ENCODE measurements at places on chromosomes 7 and 10. TPM values are rescaled to one million over a fixed set of nuclear protein-coding genes. Genes with fewer than 3 reads are reported as not detected.

DNA sequence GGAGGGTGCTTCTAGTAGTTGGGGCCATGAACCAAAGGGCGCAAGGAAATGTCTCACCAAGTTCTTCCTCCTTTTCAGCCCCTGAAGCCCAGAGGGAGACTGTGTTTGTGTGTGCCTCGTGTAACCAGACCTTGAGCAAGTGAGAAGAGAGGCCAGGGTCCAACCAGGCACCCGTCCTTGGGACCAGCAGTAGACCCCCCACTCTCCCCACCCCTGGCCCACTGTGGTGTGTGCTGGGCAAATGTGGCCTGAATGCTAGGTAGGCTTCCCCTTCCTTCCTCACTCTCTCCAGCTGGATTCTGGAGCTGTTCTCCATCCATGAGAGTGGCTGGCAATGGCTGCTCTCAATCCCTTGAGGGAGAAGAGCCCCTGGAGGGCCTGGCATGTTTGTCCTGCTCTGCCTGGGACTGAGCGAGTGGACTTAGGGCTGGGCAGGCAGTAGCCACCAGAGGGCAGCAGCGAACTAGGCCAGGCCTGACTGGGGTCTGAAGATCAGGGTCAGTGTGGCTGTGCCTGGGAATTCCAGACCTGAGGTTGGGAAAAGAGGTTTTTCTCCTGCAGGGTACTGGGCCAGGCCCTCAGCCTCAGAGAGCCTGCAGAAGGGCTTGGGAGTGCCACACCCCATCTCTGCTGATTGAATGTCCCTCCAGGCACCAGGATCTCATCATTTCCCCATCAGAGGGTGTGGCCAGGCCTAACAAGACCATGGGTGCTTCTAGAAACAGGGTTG, 12.5 kb downstream of the SFRP5 start:
- H3K4me1 ChIP-seq = no peaks in the 10 kb centered on the region
- peak; percentile 68 for DNase-seq
- no peak overlapping the region for H3K27ac ChIP-seq
- H3K36me3 ChIP-seq = peaks cover 49% of the 10 kb centered on the region
- H3K27me3 ChIP-seq = no peaks in the 10 kb centered on the region

- H3K27me3 ChIP-seq = no peaks in the 10 kb centered on the region
- no peak overlapping the region for H3K4me3 ChIP-seq
- no peak for DNase-seq
These were observed 31.2 kb downstream of the SNX8 start for GRCh38 chr7:2283074-2283473.

DNA sequence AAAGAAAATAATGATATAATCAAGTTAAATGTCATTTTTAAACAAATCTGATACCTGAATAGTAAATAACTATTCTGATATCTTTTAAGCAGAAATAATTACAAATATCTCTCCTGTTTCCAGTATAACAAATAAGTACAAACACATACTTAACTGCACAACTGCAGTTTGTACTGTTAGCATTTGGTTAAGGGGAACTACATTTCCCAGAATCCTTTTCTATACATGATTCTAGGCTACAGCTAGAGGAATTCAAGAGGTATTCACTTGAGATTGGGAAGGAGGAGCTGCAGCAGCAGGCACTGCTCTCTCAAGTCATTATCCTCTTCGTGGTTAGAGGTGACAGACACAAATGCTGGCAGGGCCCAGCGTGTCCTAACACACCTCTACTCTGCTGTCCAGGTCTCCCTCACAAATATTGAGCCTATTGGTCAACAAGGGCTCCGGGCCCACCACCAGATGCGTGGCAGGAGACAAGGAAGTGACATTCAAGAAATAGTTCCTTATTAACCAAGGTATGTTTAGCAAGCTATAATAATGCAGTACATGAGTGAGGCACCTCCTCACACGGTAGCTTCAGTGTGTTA, 255.1 kb upstream of the MKLN1 start:
- no peaks in the 10 kb centered on the region for H3K27me3 ChIP-seq
- no peak overlapping the region for H3K27ac ChIP-seq
- DNase-seq = no peak
- peaks cover 36% of the 10 kb centered on the region for H3K4me1 ChIP-seq
- no peaks in the 10 kb centered on the region for H3K36me3 ChIP-seq

DNA sequence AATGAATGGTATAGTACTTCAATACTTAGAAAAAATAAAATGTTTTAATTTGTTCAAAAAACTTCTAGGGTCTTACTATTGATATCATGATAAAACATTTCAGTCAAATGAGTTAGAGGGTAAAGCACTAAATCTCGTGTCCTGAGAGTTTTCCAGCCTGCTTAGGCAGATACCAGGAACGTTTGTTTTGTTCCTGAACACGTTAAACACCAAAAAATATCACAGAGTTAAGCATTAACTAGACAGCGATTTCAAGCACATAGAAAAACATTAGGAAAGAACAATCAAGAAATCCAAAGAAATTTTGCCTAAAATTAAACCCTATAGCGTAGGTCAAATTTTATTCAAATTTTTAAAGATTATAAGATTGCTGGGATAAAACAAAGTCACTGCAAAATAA, 204.6 kb upstream of the AGR3 start:
- no peaks in the 10 kb centered on the region for H3K27me3 ChIP-seq
- no peaks in the 10 kb centered on the region for H3K4me1 ChIP-seq
- H3K4me3 ChIP-seq = no peak overlapping the region
- no peak overlapping the region for H3K27ac ChIP-seq
- no peak for DNase-seq

DNA sequence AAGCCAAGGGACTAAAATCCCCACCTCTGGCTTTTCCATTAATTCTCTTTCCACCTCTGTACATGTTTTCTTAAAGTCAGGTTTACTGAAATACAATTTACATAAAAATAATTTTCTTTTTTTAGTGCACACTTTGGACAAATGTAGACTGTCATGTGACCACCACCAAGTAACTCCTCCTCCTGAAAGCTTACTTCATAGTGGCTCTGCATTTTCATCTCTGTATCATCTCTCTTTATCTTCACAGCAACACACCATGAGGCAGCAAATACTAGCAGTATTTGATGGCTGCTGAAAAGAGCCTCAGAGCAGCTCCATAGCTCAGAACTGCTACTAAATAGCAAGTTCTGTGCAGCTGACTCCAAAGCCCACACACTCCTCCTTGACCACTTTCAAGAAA, 17.3 kb downstream of the WDFY4 start:
- no peaks in the 10 kb centered on the region for H3K4me1 ChIP-seq
- no peaks in the 10 kb centered on the region for H3K27me3 ChIP-seq

DNA sequence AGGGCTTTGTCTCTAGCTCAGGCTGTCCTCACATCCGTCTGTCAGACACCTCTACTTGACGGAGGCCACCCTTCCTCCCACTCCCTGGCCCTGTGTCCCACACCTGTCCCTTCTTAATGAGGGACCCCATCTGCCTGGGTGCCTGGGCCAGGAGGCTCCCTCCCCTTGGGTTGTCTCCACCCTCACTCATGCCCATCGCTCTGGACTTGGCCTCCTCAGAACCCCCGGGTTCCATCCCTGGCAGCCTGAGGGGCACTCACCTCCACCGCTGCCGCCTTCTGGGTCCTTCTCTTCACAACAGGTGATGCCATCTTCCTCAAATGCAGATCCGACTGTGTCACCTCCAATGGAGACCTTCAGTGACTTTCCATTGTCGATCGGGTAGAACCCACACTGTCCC, 20.2 kb upstream of the GJD4 start:
- no peak overlapping the region for H3K4me3 ChIP-seq
- no peak for DNase-seq
- no peaks in the 10 kb centered on the region for H3K36me3 ChIP-seq
- no peaks in the 10 kb centered on the region for H3K27me3 ChIP-seq
- no peak overlapping the region for H3K27ac ChIP-seq

DNA sequence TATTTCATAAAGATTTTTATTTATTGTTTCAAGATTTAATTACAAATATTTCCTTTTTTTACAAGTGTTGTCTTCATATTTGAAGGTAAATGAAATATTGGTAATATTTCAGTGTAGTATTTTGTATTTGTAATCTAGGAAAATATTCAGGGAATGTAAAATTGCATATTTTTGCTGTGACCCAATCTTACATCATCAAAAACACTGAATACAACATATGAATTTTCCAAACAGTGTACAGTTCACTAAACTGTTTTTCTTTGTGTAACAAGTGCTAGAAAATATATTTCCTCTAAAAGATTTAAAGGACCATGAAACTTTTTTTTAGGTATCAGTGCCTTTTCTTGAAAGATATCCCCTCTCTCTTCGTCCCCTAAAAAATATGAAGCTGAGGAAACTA, 251.9 kb upstream of the KCND2 start:
- no peak overlapping the region for H3K27ac ChIP-seq
- no peaks in the 10 kb centered on the region for H3K27me3 ChIP-seq
- no peak overlapping the region for H3K4me3 ChIP-seq
- no peaks in the 10 kb centered on the region for H3K36me3 ChIP-seq

- H3K27ac ChIP-seq = no peak overlapping the region
- DNase-seq = no peak
- no peaks in the 10 kb centered on the region for H3K27me3 ChIP-seq
These were observed 5.6 kb downstream of the STRA8 start for GRCh38 chr7:135239263-135239662.

- H3K4me3 ChIP-seq = no peak overlapping the region
- DNase-seq = no peak
- no peaks in the 10 kb centered on the region for H3K36me3 ChIP-seq
- H3K27ac ChIP-seq = no peak overlapping the region
- no peaks in the 10 kb centered on the region for H3K27me3 ChIP-seq
These were observed 8.9 kb downstream of the CCL24 start for GRCh38 chr7:75804705-75805104.

DNA sequence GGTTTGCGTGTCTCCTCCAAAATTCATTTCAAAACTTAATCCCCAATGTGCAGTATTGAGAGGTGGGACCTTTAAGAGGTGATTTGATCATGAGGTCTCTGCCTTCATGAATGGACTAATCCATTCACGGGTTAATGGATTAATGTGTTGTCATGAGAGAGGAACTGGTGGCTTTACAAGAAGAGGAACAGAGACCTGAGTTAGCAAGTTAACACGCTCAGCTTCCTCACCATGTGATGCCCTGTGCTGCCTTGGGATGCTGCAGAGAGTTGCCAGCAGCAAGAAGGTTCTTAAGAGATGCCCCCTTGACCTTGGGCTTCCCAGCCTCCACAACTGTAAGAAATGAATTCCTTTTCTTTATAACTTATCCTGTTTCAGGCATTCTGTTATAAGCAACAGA, 3.7 kb upstream of the TCTN3 start:
- peaks cover 4% of the 10 kb centered on the region for H3K4me1 ChIP-seq
- H3K27me3 ChIP-seq = no peaks in the 10 kb centered on the region
- DNase-seq = no peak
- no peak overlapping the region for H3K4me3 ChIP-seq

DNA sequence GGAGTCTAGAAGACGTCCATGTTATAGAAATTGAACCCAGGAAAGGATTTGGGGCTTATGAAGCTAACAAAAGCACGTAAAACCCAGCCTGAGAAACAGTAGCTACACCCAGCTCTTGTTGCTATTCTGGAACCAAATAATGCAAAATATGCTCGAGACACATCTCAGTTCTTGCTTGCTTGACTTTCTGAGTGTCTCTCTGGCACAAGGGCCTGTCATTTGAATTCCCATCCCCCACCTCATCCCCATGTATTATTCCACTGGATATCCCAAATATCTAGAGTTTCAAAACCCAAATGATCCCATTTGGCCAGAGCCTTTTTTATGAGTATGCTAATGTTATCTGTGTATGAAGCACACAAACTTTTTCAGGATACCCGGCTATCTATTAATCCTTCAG, 48.2 kb upstream of the AGBL3 start:
- peaks cover 49% of the 10 kb centered on the region for H3K4me1 ChIP-seq
- H3K27me3 ChIP-seq = no peaks in the 10 kb centered on the region
- H3K4me3 ChIP-seq = no peak overlapping the region
- DNase-seq = peak; percentile 60

DNA sequence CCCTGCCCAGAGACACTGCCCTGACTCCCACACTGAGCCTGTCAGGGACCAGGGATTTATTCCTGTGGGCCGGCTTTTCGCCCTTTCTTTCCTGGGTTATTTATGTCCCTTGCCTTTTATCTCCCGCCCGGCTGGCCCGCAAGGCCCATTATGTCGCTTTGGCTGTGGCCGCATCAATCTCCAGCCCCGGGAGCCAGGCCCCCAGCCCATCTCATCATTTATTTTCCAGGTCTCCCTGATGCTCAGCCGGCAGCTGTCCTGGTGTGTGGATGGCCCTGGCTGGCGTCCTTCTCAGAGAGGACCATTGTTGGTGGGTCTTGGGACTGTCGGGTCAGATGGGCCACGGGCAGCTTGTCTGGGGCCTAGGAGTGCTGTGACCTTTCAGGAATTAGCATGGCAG, 82.3 kb downstream of the FAM241B start:
- no peaks in the 10 kb centered on the region for H3K27me3 ChIP-seq
- H3K36me3 ChIP-seq = no peaks in the 10 kb centered on the region
- no peaks in the 10 kb centered on the region for H3K4me1 ChIP-seq
- no peak overlapping the region for H3K4me3 ChIP-seq

DNA sequence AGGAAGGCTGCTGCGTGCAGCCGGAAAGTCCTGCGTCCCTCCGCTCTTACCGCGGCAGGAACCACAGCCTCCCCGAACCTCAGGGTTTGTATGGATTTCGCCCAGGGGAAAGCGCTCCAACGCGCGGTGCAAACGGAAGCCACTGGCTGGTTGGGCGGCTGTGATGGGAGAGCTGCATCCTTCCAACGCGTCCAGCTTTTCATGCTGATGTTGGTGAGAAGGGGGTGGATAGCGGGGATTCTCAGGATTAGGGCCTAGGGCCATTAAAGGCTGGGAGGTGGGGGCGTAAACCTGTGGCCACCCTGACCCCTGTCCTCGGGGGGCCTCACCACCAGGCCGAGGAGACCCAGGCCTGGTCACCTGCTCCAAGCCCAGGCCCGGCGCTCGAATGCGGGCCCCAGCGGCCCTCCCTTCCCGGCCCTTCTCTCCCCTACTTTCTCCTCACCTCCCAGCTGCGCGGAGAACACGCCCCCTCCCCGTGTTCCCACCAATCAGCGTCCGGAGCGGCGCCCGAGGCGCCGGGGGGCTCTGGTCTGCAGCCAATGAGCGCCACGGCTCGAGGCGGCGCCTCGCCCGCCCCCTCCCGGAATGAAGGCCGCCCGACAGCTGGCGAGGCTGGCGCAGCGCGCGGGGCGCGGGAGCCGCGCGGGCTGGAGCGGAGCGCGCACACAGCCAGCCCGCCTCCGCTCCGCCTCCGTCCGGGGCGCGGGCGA, 458 bp upstream of the NANOS1 start:
- peak overlapping the region; percentile 75 for H3K27ac ChIP-seq
- peak overlapping the region; percentile 25 for H3K4me3 ChIP-seq
- H3K36me3 ChIP-seq = peaks cover 7% of the 10 kb centered on the region
- no peaks in the 10 kb centered on the region for H3K27me3 ChIP-seq

- no peak overlapping the region for H3K27ac ChIP-seq
- no peaks in the 10 kb centered on the region for H3K36me3 ChIP-seq
- no peak for DNase-seq
- H3K4me1 ChIP-seq = no peaks in the 10 kb centered on the region
- no peak overlapping the region for H3K4me3 ChIP-seq
These were observed 29.3 kb upstream of the HECW1 start for GRCh38 chr7:43083106-43083505.

- no peak overlapping the region for H3K27ac ChIP-seq
- no peaks in the 10 kb centered on the region for H3K36me3 ChIP-seq
- no peak for DNase-seq
- H3K27me3 ChIP-seq = no peaks in the 10 kb centered on the region
These were observed 2.3 kb downstream of the DENND2A start for GRCh38 chr7:140638173-140638791.

GRCh38 chr10:77926566-77927401, at the start of gene DLG5:
Gene DLG5 (minus strand): TSS chr10:77926755. CDS start chr10:77926520, 235 bp downstream.
- H3K27me3 ChIP-seq = no peaks in the 10 kb centered on the region
- peak; percentile 80 for DNase-seq
- H3K4me3 ChIP-seq = peak within 1 kb of the TSS; percentile 61

The HOXA7 gene
- 0.54 TPM for total RNA-seq

The TMEM178B gene
- 7.7 TPM for total RNA-seq

The GOLGA7B gene
- total RNA-seq = 0.24 TPM

The INPP5A gene
- 32.9 TPM for total RNA-seq

The NOM1 gene
- 19.3 TPM for total RNA-seq

The CREM gene
- 51.7 TPM for total RNA-seq

The OR13A1 gene
- total RNA-seq = not detected

The LOXL4 gene
- total RNA-seq = 20.5 TPM
